H1 (cell line): ENCODE measurements at places on chromosomes 2 and 18. TPM values are rescaled to one million over a fixed set of nuclear protein-coding genes. Genes with fewer than 3 reads are reported as not detected.

GRCh38 chr2:156177654-156178053, 154.9 kb downstream of the NR4A2 start:
- H3K27me3 ChIP-seq: no peaks in the 10 kb centered on the region
- no peaks in the 10 kb centered on the region for H3K4me1 ChIP-seq

- no peak for DNase-seq
- no peaks in the 10 kb centered on the region for H3K4me1 ChIP-seq
- no peak overlapping the region for H3K4me3 ChIP-seq
- no peaks in the 10 kb centered on the region; the same call in 1 of the 2 replicates for H3K27me3 ChIP-seq
Measured at GRCh38 chr2:214104219-214104618, 306.6 kb upstream of the VWC2L start.

ACKR3 gene
- 0.73 and 1.4 TPM in 2 replicates for total RNA-seq

DNA sequence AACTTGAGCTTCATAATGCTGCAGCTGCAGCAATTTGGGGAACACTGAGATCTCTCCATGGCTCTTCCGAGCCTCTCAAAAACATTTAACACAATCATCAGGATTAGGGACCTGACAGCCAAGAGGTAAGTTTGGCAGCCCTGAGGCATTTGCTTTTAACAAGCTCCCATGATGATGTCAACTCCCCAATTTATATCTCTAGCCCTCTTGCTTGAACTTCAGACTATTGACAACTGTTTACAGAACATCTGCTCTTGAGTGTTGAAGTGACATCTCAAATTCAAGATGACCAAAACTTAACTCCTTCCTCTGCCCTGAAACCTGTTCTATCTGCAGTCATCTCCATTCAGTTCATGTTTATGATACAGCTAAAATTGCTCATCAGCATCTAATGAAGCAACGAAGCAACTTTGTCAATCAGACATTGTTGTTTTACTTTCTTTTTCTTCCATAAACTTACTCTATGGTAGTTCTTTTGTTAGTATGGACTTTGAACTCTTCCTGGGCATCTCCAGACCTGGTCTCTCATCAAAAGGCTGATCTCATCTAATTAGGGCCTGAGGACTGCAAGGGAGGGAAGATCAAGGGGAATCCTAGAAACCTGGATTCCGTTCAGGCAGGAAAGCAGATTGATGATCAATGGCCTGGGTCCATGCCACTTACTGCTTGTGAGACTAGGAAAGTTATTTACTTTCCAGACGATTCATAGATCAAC, 48.1 kb downstream of the SEMA4F start:
- no peak overlapping the region for H3K27ac ChIP-seq
- no peaks in the 10 kb centered on the region; the same call in 1 of the 2 replicates for H3K4me1 ChIP-seq
- no peak overlapping the region for H3K4me3 ChIP-seq
- H3K36me3 ChIP-seq: no peaks in the 10 kb centered on the region
- H3K27me3 ChIP-seq: no peaks in the 10 kb centered on the region

GPR17 gene
- not detected in 2 replicates for total RNA-seq

CLIP4 gene
- 0.09 TPM in 1 of 2 replicates, not detected in the other for total RNA-seq

DLGAP1 gene
- 15.1 and 16.9 TPM in 2 replicates for total RNA-seq

DNA sequence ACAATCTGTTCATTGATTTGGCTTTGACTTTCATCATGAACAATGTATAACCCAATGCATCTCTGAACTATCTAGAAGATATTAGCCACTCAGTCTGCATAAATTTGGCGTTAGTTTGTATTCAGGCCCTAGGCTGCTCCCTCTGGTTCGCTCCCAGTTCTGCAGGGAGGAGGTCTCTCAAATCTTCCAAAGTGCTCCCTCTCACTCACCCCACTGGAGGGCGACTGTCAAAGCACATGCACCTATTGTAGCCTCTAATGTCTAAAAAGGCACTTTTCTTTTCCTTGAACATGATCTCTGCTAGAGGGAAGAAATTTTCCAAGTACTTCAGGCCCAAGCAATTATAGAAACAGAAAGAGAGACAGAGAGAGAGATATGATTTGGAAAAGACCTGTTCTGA, 291.5 kb downstream of the TDRD15 start:
- H3K4me3 ChIP-seq: no peak overlapping the region
- H3K27ac ChIP-seq: no peak overlapping the region
- H3K27me3 ChIP-seq: no peaks in the 10 kb centered on the region
- H3K36me3 ChIP-seq: no peaks in the 10 kb centered on the region
- no peaks in the 10 kb centered on the region for H3K4me1 ChIP-seq
- no peak for DNase-seq

DNA sequence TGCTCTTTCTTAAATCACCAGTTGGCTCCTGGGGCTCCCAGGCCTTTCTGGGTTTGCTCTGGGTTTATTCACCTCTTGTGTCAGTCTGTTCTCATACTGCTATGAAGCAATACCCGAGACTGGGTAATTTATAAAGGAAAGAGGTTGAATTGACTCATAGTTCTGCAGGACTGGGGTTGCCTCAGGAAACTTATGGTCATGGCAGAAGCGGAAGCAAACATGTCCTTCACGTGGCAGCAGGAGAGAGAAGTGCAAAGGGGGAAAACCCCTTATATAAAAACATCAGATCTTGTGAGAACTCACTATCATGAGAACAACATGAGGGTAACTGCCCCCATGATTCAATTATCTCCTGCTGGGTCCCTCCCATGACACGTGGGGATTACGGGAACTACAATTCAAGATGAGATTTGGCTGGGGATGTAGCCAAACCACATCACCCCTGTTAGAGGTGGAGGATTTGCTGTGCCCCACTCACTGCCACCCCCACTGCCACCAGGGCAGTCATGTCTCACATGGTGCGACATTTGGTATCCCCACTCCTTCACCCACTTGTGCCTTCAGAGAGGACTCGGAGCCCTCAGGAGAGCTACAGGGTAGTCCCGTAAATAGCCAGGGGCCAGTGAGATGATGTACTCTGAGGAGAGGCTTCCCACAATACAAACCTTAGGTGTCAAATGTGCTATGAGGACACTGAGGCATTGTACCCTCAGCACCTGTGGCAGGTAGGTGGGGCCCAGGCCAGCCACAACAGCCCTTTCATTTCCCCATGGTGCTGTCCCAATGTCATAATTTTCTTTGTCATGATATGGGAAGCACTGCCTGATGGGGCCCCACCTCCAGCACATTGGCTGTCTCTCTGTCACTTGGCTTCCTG, 35.7 kb downstream of the CDC42EP3 start:
- H3K27me3 ChIP-seq: no peaks in the 10 kb centered on the region
- no peak for DNase-seq
- H3K4me1 ChIP-seq: no peaks in the 10 kb centered on the region
- no peaks in the 10 kb centered on the region for H3K36me3 ChIP-seq
- no peak overlapping the region for H3K4me3 ChIP-seq

COLEC12 gene
- total RNA-seq: 2.2 and 2.3 TPM in 2 replicates

MDH1B gene
- 2.1 and 2.7 TPM in 2 replicates for total RNA-seq

GRCh38 chr2:85490861-85491755, 47.9 kb upstream of the MAT2A start:
- H3K36me3 ChIP-seq: no peaks in the 10 kb centered on the region
- H3K4me1 ChIP-seq: no peaks in the 10 kb centered on the region
- no peak for DNase-seq

COL4A3 gene
- 0.17 and 0.34 TPM in 2 replicates for total RNA-seq

DNA sequence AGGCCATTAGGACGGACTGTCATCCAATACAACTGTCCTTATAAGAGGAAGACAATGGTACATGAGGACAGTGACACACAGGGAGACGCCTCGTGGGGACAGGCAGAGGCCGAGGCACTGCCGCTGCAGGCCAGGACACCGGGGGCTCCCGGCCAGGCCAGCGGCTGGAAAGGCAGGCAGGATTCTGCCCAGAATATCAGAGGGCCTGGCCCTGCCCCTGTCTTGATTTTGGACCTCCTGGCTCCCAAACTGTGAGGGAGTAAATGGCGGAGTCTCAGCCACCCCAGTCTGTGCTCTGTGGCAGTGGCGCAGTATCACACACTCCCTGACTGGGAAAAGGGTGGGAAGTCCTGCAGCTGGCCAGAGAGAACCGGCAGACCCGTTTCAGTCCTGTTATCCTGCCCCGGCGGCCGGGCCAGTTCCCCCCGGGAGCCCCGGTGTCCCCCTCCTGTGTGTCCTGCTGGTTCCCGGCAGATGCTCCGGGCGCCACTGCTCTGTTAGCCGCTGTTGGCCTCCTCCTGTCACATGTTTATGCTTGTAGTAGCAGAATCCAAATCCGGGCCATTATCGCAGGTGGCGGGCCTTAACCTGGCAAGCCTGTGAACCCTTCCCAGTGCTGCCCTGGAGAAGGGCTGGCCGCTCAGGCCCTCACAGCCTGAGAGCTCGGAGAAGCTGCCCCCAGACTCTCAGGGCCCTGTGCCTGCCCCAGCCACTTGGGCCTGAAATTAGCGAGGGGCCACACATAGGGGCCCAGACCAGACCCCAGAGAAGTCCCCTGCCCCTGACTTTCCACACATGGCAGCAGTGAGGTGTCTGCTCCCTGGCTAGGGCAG, 31.4 kb upstream of the TAF1B start:
- H3K36me3 ChIP-seq: no peaks in the 10 kb centered on the region
- DNase-seq: no peak
- H3K27me3 ChIP-seq: no peaks in the 10 kb centered on the region
- H3K4me3 ChIP-seq: no peak overlapping the region
- no peak overlapping the region for H3K27ac ChIP-seq

DNA sequence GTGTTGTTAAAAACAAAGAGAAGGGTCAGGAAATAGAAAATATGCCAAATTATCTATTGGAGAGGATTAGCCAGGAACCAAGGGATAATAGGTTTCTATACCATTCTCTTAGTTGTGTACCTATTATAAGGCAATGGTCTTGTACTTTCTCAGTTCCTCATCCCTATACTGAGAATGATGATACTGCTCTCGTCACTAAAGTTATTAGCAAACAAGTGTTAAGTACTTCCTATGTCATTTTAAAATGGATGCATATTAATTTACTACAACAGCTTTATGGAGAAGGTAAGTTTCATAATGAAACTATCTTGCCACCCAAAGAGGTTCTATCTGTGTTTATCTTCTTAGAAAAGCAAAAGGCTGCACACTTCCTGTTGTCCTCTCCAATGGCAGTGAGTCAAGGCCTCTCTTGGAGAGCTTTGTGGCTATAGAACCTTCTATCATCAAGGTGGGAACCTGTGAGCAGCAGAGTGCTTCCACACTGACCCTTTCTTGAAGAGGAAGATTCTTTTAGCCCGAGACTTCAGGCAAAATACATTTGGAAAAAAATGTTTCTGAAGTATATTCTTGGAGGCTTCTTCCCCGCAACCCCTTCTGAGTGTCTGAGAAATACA, 460.7 kb upstream of the FANCL start:
- no peaks in the 10 kb centered on the region for H3K4me1 ChIP-seq
- H3K36me3 ChIP-seq: no peaks in the 10 kb centered on the region
- H3K4me3 ChIP-seq: no peak overlapping the region
- no peaks in the 10 kb centered on the region for H3K27me3 ChIP-seq

SLC5A7 gene
- total RNA-seq: 0.11 and 0.15 TPM in 2 replicates

DNA sequence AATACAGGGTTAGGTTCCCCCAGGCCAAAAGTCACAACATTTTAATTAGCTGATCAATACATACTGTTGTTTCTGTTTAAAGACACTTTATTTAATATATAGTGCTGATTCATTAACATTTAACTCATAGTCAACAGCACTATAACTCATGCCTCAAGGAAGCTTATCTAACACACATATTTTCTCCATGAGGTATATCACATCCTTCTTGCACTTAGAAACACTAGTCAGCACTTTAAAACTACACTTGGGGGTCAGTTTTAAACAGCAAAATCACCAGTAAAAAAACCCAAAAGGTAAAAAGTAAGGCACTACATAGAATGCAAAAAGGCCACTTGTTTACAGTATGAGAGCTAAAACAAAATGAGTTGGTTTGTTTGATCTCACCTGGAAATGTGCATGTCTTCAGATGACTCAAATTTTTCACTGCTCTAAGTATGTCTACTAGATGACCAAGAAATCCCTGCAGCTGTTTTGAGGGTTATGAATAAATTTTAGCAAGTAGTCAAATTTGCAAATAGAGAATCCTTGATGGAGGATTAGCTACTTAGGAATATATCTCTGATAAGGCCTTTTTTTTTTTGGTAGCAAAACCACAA, 54.1 kb upstream of the EPB41L5 start:
- no peaks in the 10 kb centered on the region for H3K4me1 ChIP-seq
- H3K36me3 ChIP-seq: peaks cover 78% of the 10 kb centered on the region
- no peak for DNase-seq
- H3K4me3 ChIP-seq: no peak overlapping the region
- H3K27me3 ChIP-seq: no peaks in the 10 kb centered on the region

- H3K36me3 ChIP-seq: no peaks in the 10 kb centered on the region
- H3K4me1 ChIP-seq: peaks cover 5% of the 10 kb centered on the region; the same call in 1 of the 2 replicates
- H3K27me3 ChIP-seq: no peaks in the 10 kb centered on the region
Measured at GRCh38 chr18:13302457-13303225, 84.1 kb downstream of the LDLRAD4 start.

DNA sequence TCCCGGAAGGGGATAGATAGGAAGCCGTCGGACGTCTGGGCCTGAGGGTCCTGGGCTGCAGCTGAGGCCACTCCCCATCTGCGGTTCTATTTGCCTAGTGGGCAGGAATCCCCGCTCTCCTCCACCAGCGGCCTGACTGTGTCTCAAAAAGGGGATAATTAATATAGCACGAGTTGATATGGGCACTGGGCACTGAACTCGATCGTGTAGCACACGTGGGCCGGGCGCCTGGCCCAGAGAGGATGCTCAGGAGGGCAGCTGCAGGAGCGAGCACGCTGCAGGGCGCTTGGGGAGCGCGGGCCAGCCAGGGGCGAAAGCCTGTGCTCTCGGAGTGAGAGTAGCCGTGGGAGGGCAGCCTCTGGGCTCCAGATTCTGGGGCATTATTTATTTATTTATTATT, 8.8 kb upstream of the GBX2 start:
- H3K4me1 ChIP-seq: peaks cover 38% of the 10 kb centered on the region
- H3K27me3 ChIP-seq: peaks cover 53% of the 10 kb centered on the region
- peaks cover 2% of the 10 kb centered on the region; the same call in 1 of the 2 replicates for H3K36me3 ChIP-seq
- H3K27ac ChIP-seq: no peak overlapping the region
- no peak for DNase-seq

DNA sequence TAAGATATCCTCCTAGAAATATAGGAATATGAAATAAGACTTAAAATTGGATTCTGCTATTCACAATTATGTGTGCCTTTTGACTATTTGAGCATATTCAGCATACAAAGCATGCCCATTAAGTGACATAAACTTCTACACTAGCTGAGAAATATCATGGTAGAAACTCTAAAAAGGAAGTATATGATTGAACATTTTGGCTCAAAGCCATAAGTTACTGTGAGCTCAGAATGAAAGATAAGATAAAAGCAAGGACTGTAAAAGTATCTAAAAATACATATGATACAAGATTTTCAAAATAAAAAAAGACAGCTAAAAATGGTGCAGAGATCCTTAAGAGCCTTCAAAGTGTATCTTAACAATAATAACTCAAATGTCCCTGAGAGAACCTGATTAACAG, 340.5 kb upstream of the SLC39A10 start:
- no peak overlapping the region for H3K27ac ChIP-seq
- no peaks in the 10 kb centered on the region for H3K27me3 ChIP-seq
- H3K36me3 ChIP-seq: no peaks in the 10 kb centered on the region

DNA sequence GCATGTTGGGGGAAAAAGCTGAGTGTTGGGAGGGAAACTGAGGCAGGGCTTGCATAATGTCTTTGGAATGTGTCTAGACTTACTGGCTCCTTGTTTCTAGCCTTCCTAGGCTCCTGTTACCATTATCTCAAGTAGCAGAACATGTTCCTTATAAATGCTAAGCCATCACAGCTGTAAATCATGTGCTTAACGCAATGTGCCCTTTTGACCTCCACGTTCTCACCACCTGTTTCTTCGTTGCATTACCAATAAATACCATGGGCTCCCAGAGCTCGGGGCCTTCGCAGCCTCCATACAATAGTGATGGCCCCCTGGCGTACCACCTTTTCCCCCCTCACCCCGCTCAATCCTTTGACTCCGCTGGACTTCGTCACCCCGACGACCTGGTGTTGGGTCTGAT, 54.0 kb upstream of the CWC22 start:
- H3K27ac ChIP-seq: no peak overlapping the region
- no peaks in the 10 kb centered on the region for H3K36me3 ChIP-seq
- DNase-seq: no peak
- H3K27me3 ChIP-seq: no peaks in the 10 kb centered on the region
- no peak overlapping the region for H3K4me3 ChIP-seq
- peaks cover 16% of the 10 kb centered on the region for H3K4me1 ChIP-seq

HTR2B gene
- total RNA-seq: not detected in 2 replicates
